ENCODE measurements at places on chromosomes 16 and 17.
A peak's percentile ranks its signal among the peaks of the same experiment; 100 is the strongest.

- no peak for DNase-seq
Observed at GRCh38 chr16:56708525-56709442, 21.1 kb upstream of the NUP93 start.

GRCh38 chr16:71515026-71515425, 11.2 kb upstream of the CHST4 start:
- no peak for DNase-seq

GRCh38 chr16:22739077-22739476, 74.9 kb upstream of the HS3ST2 start:
- no peak for DNase-seq

DNA sequence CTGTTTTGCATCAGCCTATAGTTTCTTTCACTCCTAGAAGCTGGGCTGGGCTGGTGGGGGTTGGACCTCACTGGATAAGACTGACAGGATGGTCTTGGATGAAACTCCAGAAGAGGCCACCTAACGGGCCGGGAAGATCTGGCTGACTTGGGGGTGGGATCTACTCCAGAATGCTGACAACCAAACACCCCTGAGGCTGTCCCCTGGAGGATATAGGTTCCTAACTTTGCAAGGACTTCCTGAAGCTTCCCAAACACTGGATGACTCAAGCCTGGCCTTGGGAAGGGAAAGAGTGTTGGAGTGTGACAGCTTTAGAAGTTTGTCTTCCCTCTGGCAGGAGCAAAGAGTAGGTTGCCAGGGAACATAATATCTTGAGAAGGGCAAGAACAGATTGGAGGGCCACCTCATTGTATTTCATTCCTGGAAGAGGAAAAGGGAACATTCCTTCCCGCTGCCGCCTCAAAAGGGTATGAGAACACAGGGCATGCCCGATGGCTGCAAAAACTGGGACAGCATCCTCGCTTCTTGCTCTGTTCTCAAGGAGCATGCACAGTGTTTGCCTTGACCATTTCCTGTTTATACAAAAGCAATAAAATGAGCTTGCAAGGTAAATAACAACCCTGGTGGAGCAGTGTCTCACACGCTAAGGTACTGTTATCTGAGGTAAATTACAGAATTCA, 6.8 kb upstream of the CYB5B start:
- peak; percentile 66 for DNase-seq

GRCh38 chr17:41009301-41009760, 403 bp upstream of the KRTAP3-1 start:
- no peak for DNase-seq

- DNase-seq, result no peak
Observed at GRCh38 chr17:17926840-17927449, 45.3 kb downstream of the TOM1L2 start.

GRCh38 chr16:81431554-81432353, 12.9 kb upstream of the CMIP start:
- DNase-seq, result no peak

GRCh38 chr16:70766176-70766575, 34.8 kb downstream of the VAC14 start:
- DNase-seq, result no peak

- no peak for DNase-seq
Observed at GRCh38 chr17:38637951-38638350, 32.2 kb upstream of the SRCIN1 start.

GRCh38 chr17:57464191-57464864, 208.0 kb downstream of the MSI2 start:
- no peak for DNase-seq

DNA sequence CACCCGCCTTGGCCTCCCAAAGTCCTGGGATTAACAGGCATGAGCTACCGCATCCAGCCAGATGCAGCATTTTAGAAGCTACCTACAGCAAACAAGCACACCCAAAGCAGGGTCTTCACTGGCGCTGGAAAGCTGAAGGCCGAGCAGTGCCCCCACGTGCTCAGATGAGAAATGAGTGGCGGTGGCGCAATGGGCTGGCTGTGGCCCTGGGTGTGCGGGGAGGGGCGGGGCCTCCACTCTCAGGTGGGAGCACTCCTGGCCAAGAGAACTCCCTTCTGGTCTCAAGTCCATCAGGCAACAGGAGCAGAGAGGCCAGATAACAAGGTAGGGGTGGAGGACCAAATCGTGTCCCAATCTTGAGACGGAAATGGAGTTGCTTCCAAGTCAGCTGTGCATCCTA, 12.1 kb downstream of the TMEM11 start:
- no peak for DNase-seq

GRCh38 chr17:80822700-80823410, 168.8 kb upstream of the CHMP6 start:
- no peak for DNase-seq

DNA sequence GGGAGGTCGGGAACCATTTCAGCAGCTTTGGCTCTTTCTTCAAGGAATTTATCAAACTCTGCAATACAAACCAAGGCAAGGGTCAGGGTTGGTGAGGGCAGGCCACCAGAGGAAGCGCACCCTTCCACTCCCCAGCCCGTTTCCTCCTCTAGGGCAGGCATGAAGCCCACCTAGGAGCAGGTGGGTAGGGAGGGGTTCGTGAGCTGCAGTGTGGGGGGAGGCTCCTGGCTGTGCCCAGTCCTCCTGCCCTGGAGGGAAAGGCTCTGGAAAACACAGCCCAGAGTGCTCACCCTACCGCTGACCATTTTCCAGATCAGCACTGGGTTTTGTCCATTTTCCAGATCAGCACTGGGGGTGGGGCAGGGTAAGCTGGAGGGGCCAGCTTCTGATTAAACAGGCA, 10.9 kb upstream of the SREBF1 start:
- DNase-seq, result no peak

- DNase-seq, result peak; percentile 64
Observed at GRCh38 chr17:38605841-38606645, at the start of gene SRCIN1. Gene SRCIN1, minus strand, starts transcription at chr17:38605952. Its CDS starts 247 bp downstream, at chr17:38605705.

DNA sequence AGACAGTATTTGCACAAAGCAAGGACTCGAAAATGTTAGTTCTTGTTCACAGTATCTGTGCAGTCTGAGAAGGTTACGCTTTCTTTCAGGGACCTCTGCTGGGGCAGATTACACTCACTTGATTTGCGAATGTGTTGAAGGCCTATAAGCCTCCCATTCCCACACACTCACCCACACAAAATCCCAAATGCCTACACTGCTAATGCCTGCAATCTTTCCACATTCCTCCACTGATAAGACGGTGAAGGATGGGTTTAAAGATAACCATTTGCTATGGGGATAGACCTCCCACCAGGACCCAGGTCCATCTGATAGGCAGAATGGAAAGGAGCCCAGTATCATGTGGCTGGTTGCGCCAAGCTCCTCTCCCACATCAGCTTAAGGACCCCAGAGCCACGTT, 394.9 kb upstream of the SALL1 start:
- DNase-seq, result no peak

GRCh38 chr16:88638323-88639230, at the start of gene IL17C:
Gene IL17C, plus strand, starts transcription at chr16:88638572. Its CDS starts 70 bp downstream, at chr16:88638642.
- DNase-seq, result no peak

- peak; percentile 49 for DNase-seq
Observed at GRCh38 chr17:68909066-68909465, 46.1 kb downstream of the ABCA8 start.

GRCh38 chr16:70778901-70779309, 22.1 kb downstream of the VAC14 start:
- no peak for DNase-seq

DNA sequence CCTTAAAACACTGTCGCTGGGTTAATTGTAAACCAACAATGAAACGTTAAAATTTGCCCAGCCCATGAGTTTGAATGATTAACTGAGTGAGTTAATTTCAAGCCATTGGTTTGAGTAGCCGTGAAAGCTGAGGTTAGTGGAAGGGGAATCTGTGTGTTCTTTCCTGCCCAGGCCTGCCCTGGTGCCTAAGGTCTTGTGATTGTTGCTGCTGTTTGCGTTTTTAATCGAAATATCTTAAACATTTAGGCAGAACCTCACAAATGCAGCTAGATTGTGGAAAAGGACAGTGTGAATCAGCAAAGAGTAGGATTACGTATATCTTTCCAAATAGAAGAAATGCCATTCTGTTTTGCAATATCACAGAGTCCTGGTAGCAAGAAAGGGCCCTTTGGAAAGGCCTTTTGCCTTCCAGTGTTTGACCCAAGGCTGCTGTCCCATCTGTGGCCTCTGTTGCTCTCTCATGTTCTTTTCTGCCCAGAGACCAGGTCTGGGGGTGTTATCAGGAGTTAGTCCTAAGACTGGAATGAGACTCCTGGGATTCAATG, 113.8 kb downstream of the MSI2 start:
- peak; percentile 21 for DNase-seq

GRCh38 chr16:75075688-75076268, 40.8 kb downstream of the LDHD start:
- DNase-seq, result no peak

GRCh38 chr17:76191896-76192295, 48.4 kb downstream of the RNF157 start:
- DNase-seq, result no peak

DNA sequence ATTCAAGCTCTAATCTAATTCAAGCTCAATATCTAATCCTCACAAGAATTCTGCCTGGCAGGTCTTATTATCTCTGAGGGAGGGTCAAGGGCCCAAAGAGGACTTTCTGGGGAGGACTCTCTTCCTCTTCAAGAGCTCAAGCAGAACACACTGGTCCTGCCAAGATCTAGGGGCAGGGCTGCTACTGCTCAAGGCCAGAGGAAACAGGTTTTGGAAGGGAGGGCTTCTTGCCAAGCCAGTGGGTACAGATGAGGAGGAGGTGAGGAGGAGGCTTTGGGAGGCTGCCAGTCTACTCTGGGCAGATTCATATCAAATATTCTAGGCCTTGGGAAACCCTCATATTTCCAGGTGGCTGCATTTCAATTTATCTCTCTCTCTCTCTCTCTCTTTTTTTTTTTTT, 51.8 kb upstream of the IL34 start:
- no peak for DNase-seq

DNA sequence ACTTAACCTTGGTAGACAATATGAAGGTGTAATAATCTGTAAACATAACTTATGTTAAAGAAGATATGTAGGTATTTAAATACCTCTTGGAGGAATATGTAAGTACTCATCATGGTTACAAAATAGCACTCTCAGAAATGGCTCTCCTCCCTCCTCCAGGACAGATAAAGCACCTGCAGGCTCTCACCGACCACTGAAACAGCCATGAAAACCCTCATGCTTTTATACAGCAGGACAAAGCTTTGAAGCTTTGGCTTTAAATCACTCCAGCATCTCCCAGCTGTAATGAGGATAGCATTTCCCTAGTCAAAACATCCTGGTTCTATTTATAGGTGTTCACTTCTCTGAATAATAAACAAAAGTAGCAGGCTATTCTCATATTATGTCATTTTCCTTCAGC, 69.1 kb upstream of the PMFBP1 start:
- no peak for DNase-seq

GRCh38 chr16:31487720-31488467, 5.0 kb downstream of the SLC5A2 start:
- peak; percentile 77 for DNase-seq

GRCh38 chr16:12801511-12802042, 2.1 kb downstream of the CPPED1 start:
- DNase-seq, result no peak

DNA sequence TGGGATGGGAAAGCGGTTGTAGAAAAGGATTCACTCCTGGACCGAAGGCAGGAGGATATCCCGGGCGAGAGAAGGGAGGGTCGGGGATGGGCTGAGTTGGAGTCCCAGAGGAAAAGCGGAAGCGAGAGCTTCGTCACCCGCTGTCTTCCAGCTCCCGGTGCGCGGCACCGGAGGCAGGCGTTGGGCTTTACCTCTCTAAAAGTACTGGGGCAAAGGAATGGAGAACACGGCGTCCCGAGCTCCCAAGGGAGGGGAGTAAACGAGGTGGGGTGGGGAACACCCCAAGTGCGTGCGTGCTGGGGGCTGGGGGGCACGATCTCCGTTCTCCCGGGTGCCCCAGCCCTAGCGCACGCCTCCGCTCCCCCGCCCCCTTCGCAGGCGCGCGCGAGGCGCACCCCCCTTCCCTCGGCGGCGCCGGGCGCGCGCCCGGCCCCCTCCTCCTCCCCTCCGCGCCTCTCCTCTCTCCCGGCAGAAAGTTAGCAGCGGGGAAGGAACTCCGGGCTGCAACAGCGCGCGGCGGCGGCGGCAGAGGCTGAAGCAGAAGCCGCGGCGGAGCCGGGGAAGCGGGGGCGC, at the start of gene HS3ST4:
TSS of gene HS3ST4 (plus strand) at position 441 of the 573 bp plus-strand sequence.
- DNase-seq, result no peak

DNA sequence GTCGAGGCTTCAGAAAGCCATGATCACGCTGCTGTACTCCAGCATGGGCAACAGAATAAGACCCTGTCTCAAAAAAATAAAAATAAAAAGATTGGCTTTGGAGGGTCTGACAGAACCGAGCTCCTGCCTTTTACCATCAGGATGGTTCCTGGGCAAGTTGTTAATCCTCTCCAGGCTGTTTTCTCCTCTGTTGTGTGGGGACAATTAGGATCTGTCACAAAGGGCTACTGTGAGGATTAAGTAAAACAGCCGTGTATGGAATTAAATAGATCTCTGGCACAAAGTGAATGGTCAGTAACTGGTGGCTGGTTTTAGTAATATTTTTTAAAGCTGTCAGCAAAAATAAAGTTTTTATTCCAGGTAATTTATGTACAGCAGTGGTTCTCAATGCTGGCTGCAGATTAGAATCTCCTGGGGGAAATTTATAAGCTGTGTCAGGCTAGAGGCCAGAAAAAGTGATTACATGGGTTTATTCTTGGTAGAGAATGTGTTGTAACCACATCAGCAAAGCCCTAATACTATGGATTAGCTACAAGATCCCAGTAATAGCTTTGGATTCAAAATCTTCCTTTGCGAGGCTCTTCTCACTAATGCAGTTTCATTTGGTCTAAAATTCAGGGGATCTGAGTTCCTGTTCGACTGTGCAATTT, 47.2 kb downstream of the GPRC5B start:
- DNase-seq, result no peak

All from LoVo (cell line).